ENCODE measurements at places on chromosomes 13 and 19. TPM values are rescaled to one million over a fixed set of nuclear protein-coding genes. Genes with fewer than 3 reads are reported as not detected.

DNA sequence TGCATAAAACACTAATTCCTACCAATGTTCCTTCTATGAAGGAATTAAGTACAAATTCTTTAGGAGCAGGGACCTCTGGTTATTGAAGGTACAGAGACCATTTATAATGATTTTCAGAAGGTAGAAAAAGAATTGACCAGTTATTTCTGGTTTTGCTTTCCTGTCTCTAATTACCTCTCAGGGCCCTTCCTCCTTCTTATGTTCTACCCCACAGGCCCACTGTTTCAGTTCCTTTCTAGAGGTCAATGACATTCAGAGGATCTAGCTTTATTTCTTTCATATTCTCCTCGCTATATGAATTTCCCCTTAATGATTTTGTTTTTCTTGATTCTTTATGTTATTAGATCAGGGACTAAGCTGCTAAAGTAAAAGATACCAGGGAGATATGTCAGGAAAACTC, 345.0 kb upstream of the SPRY2 start:
- no peak for DNase-seq
- H3K27ac ChIP-seq, result no peak overlapping the region
- no peaks in the 10 kb centered on the region for H3K27me3 ChIP-seq
- H3K4me3 ChIP-seq, result no peak overlapping the region

GRCh38 chr13:74931698-74932433, 550.1 kb downstream of the TBC1D4 start:
- no peak overlapping the region for H3K4me3 ChIP-seq
- DNase-seq, result no peak
- H3K27me3 ChIP-seq, result no peaks in the 10 kb centered on the region
- no peak overlapping the region for H3K27ac ChIP-seq

- no peaks in the 10 kb centered on the region for H3K36me3 ChIP-seq
- H3K4me3 ChIP-seq, result peak overlapping the region; percentile 74
- no peaks in the 10 kb centered on the region for H3K27me3 ChIP-seq
- H3K27ac ChIP-seq, result peak overlapping the region; percentile 49
- H3K4me1 ChIP-seq, result peaks cover 38% of the 10 kb centered on the region
Observed at GRCh38 chr13:93227878-93228642, 1.5 kb downstream of the GPC6 start.

- DNase-seq, result no peak
- no peaks in the 10 kb centered on the region for H3K27me3 ChIP-seq
- no peak overlapping the region for H3K27ac ChIP-seq
- H3K36me3 ChIP-seq, result peaks cover 14% of the 10 kb centered on the region
- peaks cover 27% of the 10 kb centered on the region for H3K4me1 ChIP-seq
Observed at GRCh38 chr13:44434766-44435141, 61.1 kb downstream of the SERP2 start.

- H3K36me3 ChIP-seq, result no peaks in the 10 kb centered on the region
- no peak for DNase-seq
- H3K27ac ChIP-seq, result no peak overlapping the region
- peaks cover 5% of the 10 kb centered on the region for H3K27me3 ChIP-seq
- no peaks in the 10 kb centered on the region for H3K4me1 ChIP-seq
Observed at GRCh38 chr13:27012482-27013197, 159.0 kb downstream of the USP12 start.

- H3K36me3 ChIP-seq, result no peaks in the 10 kb centered on the region
- no peak overlapping the region for H3K4me3 ChIP-seq
- peaks cover 8% of the 10 kb centered on the region for H3K4me1 ChIP-seq
- H3K27ac ChIP-seq, result no peak overlapping the region
Observed at GRCh38 chr19:30091456-30091855, 149.4 kb downstream of the URI1 start.

SPTBN4 gene
- total RNA-seq, result 8.4 TPM

EBI3 gene
- not detected for total RNA-seq

CLEC11A gene
- 3.4 TPM for total RNA-seq

ZNF845 gene
- total RNA-seq, result 22.8 TPM

IGFL3 gene
- not detected for total RNA-seq

RAB3D gene
- total RNA-seq, result 8.5 TPM

Data from neural progenitor cell (in vitro differentiated cells).